HS-27A (cell line): ENCODE measurements at places on chromosomes 3 and 15.

DNA sequence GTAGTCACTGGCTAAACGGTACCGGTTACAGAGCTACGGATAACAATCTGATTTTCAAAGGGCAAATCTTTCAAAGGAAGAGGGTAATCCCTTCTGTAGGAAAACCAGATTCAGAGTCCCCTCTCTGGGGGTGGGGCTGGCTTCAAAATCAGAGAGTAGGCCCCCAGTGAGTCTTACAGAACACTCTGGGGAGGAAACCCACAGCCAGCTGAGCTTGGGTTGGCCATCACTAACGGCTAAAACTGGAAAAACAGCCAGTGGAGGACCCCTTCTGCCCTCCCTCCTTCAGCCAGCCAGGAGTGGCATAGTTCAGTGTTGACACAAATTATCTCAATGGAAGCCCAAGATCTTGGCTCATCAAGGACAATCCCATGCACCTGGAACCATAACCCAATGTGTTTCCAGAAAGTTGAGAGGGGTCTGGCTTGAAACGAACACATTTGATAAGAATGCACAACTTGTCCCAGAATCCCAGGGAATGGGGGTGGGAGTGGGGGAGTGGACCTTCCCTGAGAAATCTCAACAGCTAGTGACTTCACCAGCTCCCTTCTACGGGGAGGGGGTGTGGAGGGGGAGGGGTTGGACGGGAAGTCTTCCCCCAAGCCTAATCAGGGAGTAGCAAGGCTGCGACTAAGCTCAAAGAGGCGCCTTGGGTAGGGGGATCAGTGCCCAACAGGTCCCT lies 1.0 kb downstream of the RASL12 start:
- DNase-seq: no peak

DNA sequence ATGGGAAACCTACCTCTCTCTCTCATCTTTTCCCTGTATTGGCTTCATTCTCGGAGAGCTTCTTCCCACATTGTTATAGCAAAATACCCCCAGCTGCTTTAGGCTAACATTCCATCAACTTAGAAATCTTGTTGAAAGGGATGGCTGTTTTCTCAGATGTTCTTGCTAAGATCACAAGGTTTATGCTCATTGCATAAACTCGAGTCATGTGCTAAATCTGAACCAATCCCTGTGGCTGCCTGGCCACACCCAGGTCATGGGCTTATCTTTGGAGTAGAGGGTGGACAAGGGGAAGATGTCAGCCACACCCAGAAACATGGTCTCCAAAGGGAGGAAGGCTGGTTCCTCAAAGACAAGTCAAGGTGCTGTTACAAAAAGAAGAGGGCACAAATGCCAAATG lies 150.6 kb upstream of the UMPS start:
- no peak for DNase-seq

- no peak for DNase-seq
These were observed 170.0 kb upstream of the NDN start for GRCh38 chr15:23857028-23857641.

DNA sequence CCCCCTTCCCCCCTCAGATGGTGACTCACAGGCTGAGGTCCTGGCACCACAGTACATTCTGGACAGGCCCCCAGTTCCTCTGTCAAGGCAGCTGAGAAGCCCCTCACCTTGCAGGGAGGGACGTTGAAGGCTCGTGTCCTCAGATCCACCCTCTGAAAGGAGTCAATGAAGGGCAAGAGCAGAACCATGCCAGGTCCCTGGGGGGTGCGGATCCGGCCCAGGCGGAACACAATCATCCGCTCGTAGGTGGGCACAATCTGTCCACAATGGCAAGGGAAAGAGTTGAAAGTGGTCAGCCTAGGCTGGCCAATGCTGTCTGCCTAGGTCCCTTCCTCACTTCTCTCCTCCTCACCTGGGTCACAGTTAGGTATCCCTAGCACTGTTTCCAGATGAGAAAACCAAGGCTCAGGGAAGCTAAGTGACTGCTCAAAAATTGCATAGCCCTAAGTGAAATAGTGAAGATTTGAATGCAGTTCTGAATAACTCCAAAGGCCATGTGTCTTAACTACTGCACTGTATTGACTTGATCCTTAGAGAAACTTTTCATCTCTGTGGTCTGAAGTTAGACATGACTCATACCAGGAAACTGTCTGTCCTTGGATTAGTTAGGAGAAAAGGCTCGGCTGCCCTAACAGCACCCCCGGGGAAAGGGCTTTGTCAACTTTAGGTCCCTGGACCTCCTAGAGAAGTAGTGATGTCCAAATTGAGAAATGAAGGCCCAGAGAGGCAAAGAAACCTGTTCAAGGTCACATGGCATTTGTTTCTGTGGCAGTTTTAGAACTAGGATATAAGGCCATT lies 2.9 kb downstream of the STOML1 start:
- peak; percentile 64 for DNase-seq

DNA sequence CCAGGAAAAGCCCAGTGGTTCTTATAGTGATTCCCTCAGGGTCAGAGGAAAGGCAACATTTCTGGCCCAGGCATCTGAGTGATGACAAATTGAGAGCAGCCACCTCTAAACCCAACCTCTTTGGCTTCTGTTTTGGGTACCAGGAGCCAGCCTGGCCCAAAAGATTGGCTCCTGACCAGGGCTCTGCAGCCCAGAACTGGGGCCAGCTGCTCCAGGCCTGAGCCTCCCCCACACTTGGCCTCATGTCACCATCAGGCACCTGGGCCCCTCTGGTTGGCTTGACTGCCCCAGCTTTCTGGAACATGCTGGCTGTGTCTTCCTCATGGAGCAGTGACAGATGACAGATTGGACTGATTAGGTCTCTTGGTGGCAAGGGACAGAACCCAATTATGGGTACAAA lies 26.0 kb upstream of the HCN4 start:
- no peak for DNase-seq

DNA sequence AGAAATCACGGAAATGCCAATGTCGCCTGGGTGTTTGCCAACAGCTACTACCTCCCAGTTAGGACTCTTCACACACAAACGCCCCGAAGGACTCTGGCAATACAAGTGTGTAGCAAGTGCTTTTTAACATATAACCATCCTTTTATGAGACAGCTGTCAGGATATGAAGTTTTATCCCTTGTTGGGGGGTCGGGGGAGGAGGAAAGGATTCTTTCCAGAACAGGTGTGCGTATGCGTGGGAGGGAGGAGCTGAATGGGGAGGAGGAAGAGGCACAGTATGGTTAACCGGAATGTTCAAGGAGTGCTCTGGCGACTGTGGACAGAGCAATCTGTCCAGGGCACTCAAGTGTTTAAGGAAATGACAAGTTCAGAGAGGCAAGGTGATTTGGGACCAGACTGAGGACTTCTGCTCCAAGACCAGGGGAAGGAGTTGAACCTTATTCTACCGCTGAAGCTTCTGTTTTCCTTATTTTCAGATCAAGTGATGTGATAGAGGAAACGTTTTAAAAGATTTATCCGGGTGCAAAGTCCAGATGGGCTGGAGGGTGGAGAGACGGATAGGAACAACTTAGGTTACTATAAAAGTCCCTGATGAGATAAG lies 1.3 kb downstream of the TSPAN3 start:
- no peak for DNase-seq

- DNase-seq: no peak
These were observed 45.5 kb downstream of the SLC28A1 start for GRCh38 chr15:84929795-84930603.

DNA sequence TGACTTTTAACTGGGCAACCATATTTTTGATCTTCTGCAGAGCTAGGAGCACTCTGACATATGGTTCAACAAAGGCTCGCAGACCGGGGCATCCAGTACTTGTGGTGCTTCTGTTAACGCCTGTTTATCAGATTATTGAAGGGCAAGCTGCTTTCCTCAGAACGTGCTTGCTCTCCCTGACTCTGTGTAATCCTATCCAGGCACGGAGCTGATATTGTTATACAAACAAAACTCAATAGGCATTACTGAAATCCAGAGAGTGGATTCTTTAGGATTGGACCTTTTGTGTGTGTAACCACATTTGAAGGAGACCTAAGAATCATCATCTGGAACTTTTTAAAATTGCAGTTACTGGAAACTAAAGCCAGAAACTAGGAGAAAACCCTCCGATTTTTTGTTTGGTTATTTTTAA lies 246.5 kb downstream of the PTPRG start:
- no peak for DNase-seq

DNA sequence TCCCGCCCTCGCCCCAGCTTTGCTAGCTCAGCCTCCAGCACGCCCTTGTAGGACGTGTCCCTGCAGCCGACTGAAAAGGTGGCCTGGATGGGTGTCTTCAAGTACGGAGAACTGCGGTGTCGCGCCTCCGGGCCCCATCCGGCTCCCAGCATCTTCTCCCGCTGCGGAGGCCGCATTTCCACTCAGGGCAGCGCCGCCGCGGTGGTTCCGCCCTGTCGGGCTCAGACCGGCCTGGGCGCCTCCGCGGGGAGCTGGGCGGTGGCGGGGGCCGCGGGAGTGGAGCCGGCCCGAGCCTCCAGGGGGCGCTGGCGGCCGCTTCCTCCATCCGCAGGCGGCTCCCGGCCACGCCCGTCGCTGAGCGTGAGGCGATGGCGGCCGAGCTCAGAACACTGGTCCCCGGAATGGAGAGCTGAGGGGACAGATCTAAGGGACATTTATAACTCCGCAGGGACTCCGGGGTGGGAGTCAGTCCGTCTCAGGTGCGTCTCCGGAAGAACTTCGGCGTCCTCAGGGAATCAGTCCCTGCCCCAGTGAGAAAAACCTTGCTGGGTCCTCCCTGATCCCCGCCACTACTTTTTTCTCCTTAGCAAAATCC lies 13.6 kb upstream of the SMCO1 start:
- no peak for DNase-seq

DNA sequence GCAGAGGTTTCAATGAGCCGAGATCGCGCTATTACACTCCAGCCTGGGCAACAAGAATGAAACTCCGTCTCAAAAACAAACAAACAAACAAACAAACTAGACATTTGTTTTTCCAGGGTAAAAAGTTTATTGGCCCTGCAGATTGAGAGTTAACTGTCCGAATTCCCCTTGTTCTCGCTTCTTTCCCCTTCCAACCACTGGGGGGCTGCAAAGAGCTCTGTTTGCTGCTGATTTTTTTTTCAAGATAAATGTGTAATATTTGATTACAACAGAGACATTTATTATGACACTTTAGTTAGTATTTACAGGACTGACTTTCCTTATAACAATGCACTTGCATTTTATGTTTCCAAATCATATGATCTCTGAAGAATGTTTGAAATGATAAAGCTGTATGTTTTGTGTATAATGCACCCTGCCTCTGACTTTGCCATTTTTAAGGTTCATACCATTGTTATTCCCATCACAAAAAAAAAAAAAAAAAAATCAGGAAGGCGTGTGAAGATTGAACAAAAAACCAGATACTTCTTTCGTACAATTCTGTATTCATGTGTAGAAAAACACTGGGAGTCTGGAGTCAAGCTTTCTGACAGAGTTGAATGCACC lies 2.8 kb downstream of the CLSTN2 start:
- DNase-seq: no peak

DNA sequence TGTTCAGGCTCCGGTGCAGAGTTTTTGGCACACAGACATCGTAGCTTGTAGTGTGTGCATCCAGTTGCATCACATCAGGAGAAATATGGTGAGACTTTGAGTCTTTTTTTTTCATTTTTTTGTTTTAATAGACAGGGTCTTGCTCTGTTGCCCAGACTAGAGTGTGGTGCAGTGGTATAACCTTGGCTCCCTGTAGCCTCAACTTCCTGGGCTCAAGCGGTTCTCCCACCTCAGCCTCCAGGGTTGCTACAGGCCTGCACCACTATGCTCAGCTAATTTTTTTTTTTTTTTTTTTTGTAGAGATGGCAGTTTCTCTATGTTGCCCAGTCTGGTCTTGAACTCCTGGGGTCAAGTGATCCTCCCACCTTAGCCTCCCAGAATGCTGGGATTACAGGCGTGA lies 51.1 kb upstream of the TEX264 start:
- DNase-seq: no peak

- DNase-seq: no peak
These were observed 237.1 kb upstream of the GOLGA6L4 start for GRCh38 chr15:83998486-83998885.

GRCh38 chr15:70669006-70669602 lies 94.3 kb downstream of the UACA start:
- DNase-seq: no peak

DNA sequence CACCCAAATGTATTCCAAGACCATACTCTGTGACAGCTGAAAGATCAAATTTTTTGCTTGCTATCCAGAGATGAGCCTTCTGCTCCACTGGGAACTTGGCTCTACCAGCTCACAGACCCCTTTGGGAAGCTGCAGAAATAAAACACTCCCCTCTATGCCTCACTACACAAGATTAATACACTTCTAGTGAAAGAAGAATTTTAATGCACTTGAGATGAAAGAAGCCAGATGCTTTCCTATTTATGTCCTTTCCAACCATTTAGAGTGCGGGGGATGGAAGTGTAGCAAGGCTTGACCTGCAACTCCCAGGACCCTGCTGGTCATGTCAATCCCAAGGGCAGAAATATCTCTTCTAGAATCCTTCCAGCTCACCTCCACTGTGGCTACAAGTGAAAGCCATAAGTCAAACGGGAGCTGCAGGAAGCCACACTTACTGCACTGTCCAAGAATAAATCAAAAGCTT lies 34.7 kb downstream of the ANXA2 start:
- DNase-seq: no peak

DNA sequence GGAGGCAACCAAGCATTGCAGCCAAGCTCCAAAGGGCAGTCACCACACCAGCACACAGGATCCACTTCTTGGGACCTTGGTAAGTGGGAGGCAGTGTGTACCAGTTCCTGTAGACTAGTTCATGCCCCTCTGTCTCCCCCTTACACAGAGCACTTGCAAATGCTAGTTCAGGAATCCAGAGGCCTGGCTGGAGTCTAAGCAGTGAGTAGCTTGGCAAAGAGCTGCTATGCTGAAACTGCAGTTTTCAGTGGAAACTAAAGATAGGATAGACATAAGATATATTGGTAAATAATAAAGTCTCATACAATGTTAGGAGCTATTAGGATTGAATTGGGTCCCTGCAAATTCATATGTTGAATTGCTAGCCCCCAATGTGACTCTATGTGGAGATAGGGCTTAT lies 13.9 kb upstream of the SLC41A3 start:
- DNase-seq: no peak

DNA sequence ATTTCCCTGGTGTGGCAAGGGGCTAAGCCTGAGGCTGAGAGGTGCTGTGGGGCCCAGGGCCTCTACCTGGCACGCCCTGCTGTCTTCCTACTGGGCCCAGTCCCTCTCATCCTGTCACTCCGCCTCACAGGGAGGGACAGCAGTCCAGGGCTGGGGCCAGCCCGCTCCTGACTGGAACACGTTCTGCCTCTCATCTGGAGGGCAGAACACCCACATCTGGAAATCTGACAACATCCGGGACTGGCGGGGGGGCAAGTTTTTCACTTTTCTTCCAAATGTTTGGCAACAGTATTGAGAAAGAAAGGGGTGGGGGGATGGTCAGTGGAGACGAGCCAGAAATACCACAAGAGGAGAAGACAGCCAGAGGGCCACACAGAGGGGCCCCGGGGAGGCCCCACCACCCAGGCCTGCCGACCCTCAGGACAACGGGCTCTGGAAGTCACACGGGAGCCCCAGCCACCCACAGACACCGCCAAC lies 1.8 kb upstream of the MYL3 start:
- DNase-seq: no peak

GRCh38 chr3:28613511-28614106 lies 265.0 kb upstream of the AZI2 start:
- no peak for DNase-seq
